ENCODE measurements at places on chromosomes 6 and 20. TPM values are rescaled to one million over a fixed set of nuclear protein-coding genes. Genes with fewer than 3 reads are reported as not detected.

DNA sequence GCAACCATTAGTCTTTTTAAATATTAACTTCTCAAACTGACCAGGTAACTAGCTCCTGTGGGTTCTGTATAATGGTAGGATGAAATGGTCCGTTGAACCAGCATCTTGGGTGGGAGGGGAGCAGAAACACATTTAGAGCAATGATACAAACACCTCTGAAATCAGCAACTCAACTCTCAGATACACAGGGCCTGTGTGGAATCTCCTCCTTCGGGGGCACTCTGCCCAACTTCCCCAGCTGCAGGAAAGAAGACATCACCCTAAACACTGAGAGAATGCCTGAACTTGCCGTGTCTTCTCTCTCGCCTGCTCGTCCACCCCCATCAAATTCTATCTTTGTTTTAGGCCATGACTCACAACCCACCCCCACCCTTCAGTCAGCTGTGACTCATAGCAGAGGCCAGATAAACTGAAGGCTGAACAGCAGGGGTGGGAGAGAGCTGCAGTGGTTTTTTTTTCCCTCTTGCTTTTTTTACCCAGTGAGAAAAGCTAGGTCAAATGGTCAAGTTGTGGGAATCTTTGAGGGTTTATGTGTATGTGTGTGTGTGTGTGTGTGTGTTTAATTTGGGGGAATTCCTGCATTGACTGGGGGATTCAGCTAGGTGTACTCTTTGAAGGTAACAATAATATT is 593.4 kb upstream of the JAG1 start:
- peak; percentile 90 for DNase-seq
- no peaks in the 10 kb centered on the region for H3K27me3 ChIP-seq
- peaks cover 20% of the 10 kb centered on the region for H3K4me1 ChIP-seq
- no peak overlapping the region for H3K27ac ChIP-seq

The ADAM33 gene
- total RNA-seq = not detected

DNA sequence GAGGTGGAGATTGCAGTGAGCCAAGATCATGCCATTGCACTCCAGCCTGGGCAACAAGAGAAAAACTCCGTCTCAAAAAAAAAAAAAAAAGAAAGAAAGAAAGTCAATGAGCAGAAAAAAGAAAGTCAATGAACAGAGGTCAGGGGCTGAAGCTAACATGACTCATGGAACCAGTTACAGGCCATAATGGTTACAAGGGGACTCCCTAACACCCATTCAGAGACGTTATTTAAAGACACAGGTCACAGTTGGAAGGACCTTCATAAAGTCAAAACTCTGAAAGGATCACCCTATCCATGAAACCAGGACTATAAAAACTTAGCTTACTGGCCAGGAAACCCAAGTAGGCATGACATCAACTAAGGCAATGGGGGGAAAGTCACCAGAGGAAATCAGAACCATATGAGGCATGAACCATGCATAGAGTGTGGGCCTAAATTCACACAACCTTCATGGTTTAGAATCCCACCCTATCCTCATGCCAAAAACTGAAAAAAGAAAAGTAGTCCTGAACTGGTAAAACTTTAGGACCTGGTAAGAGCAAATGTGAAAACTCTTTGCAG is 18.2 kb downstream of the FBXL4 start:
- H3K4me3 ChIP-seq = no peak overlapping the region
- H3K27me3 ChIP-seq = no peaks in the 10 kb centered on the region
- no peaks in the 10 kb centered on the region for H3K4me1 ChIP-seq
- H3K36me3 ChIP-seq = no peaks in the 10 kb centered on the region
- no peak overlapping the region for H3K27ac ChIP-seq

DNA sequence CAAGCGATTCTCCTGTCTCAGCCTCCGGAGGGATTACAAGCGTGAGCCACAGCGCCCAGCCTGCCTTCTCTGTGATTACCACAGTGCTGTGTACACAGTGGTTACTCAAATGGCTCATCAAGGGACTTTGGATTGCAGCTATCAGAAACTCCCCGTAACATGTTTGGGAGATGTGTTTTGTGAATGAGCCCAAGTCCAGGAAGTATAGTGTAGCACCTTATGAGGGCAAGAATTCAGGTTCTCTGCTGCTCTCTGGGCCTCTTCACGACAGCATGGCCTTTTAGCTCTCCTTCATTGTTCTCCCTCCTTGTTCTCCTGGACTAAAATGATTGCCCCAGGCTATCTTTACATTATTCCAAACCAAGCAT is 34.1 kb upstream of the RPL7L1 start:
- no peak overlapping the region for H3K27ac ChIP-seq
- H3K36me3 ChIP-seq = no peaks in the 10 kb centered on the region
- no peaks in the 10 kb centered on the region for H3K27me3 ChIP-seq
- H3K4me1 ChIP-seq = peaks cover 5% of the 10 kb centered on the region
- no peak for DNase-seq

The BPIFB1 gene
- not detected for total RNA-seq

GRCh38 chr6:13273931-13274706 is 54.2 kb downstream of the TBC1D7 start:
- no peaks in the 10 kb centered on the region for H3K4me1 ChIP-seq
- no peak overlapping the region for H3K27ac ChIP-seq
- no peaks in the 10 kb centered on the region for H3K36me3 ChIP-seq

DNA sequence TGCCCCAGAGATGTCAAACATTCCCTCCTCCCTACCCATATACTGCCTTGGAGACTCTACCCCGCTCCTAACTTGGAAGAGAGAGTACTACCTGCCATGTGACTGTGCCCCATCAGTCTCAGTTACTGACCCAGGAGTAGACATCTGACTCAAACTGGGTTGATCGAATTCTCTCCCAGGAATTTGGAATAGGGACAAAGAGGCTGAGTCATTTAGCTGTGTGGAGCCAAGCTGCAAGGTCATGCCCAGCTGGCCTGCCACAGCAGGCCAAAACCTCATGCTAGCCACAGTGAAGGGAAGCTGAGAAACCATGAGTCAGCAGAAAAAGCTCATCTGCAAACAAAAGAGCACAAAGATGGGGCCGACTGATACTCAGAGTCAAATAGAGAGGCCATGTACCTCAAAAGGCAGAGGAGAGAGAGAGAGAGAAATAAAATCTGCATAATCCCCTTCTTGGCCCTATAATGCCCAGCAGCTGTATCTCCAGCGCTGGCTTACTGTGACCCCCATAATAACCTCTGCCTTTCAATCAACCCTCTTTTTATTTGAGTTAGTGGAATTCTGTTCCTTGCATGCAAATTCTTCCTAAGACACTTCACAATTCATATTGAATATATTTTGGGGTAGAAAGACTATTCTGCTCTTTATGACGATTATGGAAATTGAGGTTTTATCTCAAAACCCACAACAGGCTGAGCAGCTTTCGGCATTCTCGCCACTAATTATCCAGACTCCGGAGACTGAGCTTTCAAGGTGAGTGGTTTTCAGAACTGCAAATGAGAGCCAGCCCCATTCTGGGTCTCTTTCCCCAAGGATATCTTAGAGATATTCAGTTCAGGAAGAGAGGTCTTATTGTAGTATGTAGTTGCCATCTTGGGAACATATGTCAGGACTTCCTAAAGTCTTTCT is 21.4 kb upstream of the AKIRIN2 start:
- no peaks in the 10 kb centered on the region for H3K27me3 ChIP-seq
- no peaks in the 10 kb centered on the region for H3K4me1 ChIP-seq
- no peak for DNase-seq
- H3K27ac ChIP-seq = no peak overlapping the region
- H3K36me3 ChIP-seq = no peaks in the 10 kb centered on the region

- H3K27ac ChIP-seq = no peak overlapping the region
- H3K4me3 ChIP-seq = peak overlapping the region; percentile 94
- no peaks in the 10 kb centered on the region for H3K27me3 ChIP-seq
- peaks cover 14% of the 10 kb centered on the region for H3K4me1 ChIP-seq
These were observed 2.1 kb downstream of the FOXP4 start for GRCh38 chr6:41548098-41548840.

DNA sequence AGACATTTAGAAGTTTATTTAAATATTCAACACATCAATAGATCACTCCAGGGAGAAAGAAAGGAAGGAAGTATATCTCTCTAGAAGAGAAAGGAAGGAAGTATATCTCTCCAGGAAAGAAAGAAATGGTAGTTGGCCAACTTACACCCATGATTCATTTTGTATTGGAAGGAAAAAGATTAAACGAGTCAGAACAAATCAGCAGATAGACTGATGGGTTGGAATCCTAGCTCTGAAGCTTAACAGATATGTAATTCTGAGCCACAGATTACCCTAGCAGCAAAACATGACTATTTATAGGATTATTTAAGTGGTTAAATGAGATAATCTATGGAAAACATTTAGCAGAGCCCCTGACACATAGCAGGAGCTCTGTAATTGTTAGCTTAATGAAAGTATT is 27.1 kb downstream of the COL12A1 start:
- H3K27ac ChIP-seq = no peak overlapping the region
- no peak overlapping the region for H3K4me3 ChIP-seq
- no peaks in the 10 kb centered on the region for H3K27me3 ChIP-seq
- H3K4me1 ChIP-seq = no peaks in the 10 kb centered on the region

- H3K36me3 ChIP-seq = no peaks in the 10 kb centered on the region
- H3K4me3 ChIP-seq = no peak overlapping the region
- H3K27me3 ChIP-seq = no peaks in the 10 kb centered on the region
- no peak for DNase-seq
- no peaks in the 10 kb centered on the region for H3K4me1 ChIP-seq
These were observed 275.2 kb downstream of the TFAP2B start for GRCh38 chr6:51093871-51094270.

GRCh38 chr6:72094506-72094905 is 208.2 kb downstream of the RIMS1 start:
- no peak for DNase-seq
- no peak overlapping the region for H3K4me3 ChIP-seq
- no peaks in the 10 kb centered on the region for H3K36me3 ChIP-seq
- peaks cover 4% of the 10 kb centered on the region for H3K4me1 ChIP-seq
- no peak overlapping the region for H3K27ac ChIP-seq
- no peaks in the 10 kb centered on the region for H3K27me3 ChIP-seq

DNA sequence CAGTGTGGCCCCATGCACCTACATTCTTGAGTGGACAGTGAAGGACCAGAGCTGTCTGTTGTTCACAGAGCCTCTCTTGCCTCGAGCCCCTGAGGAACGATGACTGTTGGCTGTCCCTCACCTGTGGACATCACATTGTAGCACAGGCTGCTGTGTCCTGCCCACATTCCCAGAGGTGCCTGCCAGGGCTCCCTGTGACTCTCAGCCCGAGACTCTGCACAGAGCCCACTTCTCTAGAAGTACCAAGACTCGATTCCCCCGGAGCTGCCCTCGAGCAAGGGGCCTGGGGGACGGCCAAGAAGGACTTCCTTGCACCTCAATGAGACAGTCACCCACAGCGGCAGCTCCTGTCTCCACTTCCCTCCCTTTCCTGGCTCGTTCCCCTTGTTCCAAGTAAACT is 28.6 kb upstream of the DLGAP4 start:
- H3K4me3 ChIP-seq = no peak overlapping the region
- no peaks in the 10 kb centered on the region for H3K27me3 ChIP-seq
- H3K27ac ChIP-seq = no peak overlapping the region
- no peak for DNase-seq
- no peaks in the 10 kb centered on the region for H3K36me3 ChIP-seq

GRCh38 chr6:4906293-4907276 is 97.3 kb downstream of the RPP40 start:
- H3K27ac ChIP-seq = no peak overlapping the region
- no peak for DNase-seq
- no peaks in the 10 kb centered on the region for H3K27me3 ChIP-seq
- no peak overlapping the region for H3K4me3 ChIP-seq
- no peaks in the 10 kb centered on the region for H3K36me3 ChIP-seq
- no peaks in the 10 kb centered on the region for H3K4me1 ChIP-seq

DNA sequence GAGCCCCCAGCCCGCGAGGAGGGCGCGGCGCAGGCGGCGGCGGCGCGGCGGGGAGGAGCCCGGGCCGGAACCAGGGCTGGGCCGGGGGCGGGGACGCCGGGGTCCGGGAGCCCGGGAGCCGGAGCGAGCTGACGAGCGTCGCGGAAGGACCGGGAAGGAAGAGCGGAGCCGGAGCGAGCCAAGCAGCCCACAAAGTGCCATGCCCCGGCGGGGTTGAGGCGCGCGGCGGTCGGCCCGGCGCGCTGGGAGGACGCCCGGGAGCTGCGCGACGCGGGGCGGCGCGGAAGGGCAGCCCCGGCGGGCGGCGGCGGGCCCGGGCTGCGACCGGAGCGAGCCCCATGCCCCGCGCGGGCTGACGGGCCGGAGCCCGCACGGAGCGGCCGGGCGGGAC is 289 bp downstream of the FOXP4 start:
- H3K27me3 ChIP-seq = no peaks in the 10 kb centered on the region
- peak; percentile 61 for DNase-seq
- peaks cover 14% of the 10 kb centered on the region for H3K4me1 ChIP-seq
- no peak overlapping the region for H3K27ac ChIP-seq

DNA sequence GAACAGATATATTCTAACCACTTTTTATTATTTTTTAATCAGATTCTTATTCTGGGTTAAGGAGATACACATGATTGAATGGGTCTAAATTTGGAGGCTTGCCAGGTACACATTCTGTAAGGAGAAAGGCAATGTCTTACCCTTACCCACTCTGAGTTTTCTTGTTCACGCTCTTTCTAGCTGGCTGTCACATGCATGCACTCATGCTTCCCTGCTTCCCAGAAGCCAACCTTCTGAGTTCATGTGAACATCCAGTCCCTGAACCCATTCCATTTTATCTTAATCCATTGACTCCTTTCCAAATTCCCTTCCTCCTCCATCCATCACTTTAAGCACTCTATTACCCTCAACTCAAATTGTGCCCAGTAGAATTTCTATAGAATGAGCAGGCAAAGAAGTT is 17.5 kb upstream of the MOCS1 start:
- DNase-seq = no peak
- peaks cover 13% of the 10 kb centered on the region for H3K27me3 ChIP-seq
- H3K27ac ChIP-seq = no peak overlapping the region
- no peaks in the 10 kb centered on the region for H3K4me1 ChIP-seq
- H3K4me3 ChIP-seq = no peak overlapping the region

- H3K4me1 ChIP-seq = peaks cover 20% of the 10 kb centered on the region
- DNase-seq = no peak
- H3K27me3 ChIP-seq = no peaks in the 10 kb centered on the region
- H3K27ac ChIP-seq = no peak overlapping the region
- no peaks in the 10 kb centered on the region for H3K36me3 ChIP-seq
These were observed 141.5 kb downstream of the LY86 start for GRCh38 chr6:6729971-6730370.

DNA sequence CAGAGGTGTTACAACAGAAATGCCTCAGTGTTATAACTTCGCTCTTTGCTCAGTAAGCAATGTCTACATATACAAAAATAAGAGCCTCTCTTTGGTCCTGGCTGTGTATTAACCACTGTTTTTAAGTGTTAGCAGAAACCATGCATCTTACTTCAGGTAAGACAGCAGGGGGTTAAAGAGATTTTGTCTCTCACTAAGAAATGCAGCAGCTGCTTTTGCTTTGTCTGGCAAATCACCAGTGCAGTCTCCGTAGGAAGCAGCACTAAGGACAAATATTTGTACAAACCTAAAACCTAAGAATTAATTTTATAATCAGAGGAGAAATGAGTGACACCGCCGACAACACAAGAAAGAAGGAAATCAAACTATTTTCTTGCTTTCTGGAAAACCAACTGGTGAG is 758 bp downstream of the SMIM28 start:
- no peak overlapping the region for H3K4me3 ChIP-seq
- H3K36me3 ChIP-seq = no peaks in the 10 kb centered on the region
